ENCODE measurements at places on chromosomes 5 and 9.

- no peak overlapping the region for H3K4me3 ChIP-seq
- no peak for DNase-seq
- no peaks in the 10 kb centered on the region for H3K4me1 ChIP-seq
- H3K36me3 ChIP-seq, result no peaks in the 10 kb centered on the region
- H3K27ac ChIP-seq, result no peak overlapping the region
Measured at GRCh38 chr9:121154782-121155181, 46.9 kb downstream of the RAB14 start.

DNA sequence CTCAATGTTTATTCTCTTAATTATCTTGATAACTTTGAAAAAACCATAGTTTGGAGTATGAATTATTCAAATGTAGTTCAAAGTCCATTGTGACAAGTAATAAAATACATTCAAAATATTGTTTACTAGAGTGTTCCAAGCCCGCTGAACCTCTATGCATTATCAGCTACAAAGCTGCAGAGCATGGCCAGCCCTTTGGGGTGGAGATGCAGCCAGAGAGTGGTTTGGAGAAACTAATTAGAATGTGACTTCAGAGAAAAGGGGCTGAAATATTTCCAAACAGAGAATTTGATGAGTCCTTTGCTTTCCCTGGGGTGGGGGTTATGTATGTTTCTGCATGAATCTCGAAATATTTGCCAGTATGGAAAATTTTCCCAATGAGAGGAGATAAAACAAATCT, 211.3 kb downstream of the NTRK2 start:
- H3K27me3 ChIP-seq, result no peaks in the 10 kb centered on the region
- no peak overlapping the region for H3K27ac ChIP-seq
- H3K4me3 ChIP-seq, result no peak overlapping the region
- DNase-seq, result no peak

GRCh38 chr5:131942016-131942415, 3.4 kb downstream of the MEIKIN start:
- H3K4me1 ChIP-seq, result no peaks in the 10 kb centered on the region
- no peak for DNase-seq
- no peak overlapping the region for H3K27ac ChIP-seq
- no peak overlapping the region for H3K4me3 ChIP-seq

DNA sequence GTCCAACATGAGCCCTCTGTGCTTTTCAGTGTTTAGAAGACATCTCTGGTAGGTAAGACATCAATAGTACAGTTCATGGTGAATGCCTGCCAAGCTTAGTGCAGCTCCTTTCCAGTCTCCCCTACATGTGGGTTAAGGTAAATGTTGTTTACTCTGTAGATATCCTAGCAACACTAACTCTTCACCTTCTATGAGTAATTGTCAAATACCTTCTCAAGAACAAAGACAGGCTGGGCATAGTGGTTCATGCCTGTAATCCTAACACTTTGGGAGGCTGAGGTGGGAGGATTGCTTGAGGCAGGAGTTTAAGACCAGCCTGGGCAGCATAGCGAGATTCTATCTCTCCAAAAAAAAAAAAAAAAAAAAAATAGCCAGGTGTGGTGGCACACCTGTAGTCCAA, 18.7 kb upstream of the RASGRF2 start:
- no peaks in the 10 kb centered on the region for H3K4me1 ChIP-seq
- H3K27me3 ChIP-seq, result no peaks in the 10 kb centered on the region
- DNase-seq, result no peak
- H3K27ac ChIP-seq, result no peak overlapping the region
- no peaks in the 10 kb centered on the region for H3K36me3 ChIP-seq

DNA sequence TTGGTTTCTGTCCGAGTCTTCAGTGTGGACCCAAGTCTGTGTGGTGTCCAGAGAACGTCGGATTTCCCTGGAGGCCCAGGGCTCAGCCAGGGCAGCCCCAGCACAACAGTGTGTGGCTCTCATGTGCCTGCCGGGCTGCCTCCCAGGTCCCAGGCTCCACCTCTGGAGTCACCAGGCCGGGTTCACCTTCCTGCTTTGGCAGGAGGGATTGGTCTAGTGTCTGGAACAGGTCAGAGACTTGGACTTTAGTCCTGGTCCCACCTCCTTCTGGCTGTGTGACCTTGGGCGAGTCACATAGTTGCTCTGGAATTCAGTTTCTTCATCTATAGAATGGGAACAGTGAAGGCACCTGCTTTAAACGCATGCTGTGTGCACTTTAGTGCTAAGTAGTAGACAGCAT, 3.2 kb downstream of the DOLPP1 start:
- peaks cover 9% of the 10 kb centered on the region for H3K4me1 ChIP-seq
- peaks cover 2% of the 10 kb centered on the region for H3K36me3 ChIP-seq
- no peak for DNase-seq
- H3K4me3 ChIP-seq, result no peak overlapping the region
- no peaks in the 10 kb centered on the region for H3K27me3 ChIP-seq
- no peak overlapping the region for H3K27ac ChIP-seq

GRCh38 chr9:76616780-76617179, 147.5 kb upstream of the PCA3 start:
- no peaks in the 10 kb centered on the region for H3K36me3 ChIP-seq
- H3K4me3 ChIP-seq, result no peak overlapping the region
- no peak overlapping the region for H3K27ac ChIP-seq
- DNase-seq, result no peak
- no peaks in the 10 kb centered on the region for H3K27me3 ChIP-seq

DNA sequence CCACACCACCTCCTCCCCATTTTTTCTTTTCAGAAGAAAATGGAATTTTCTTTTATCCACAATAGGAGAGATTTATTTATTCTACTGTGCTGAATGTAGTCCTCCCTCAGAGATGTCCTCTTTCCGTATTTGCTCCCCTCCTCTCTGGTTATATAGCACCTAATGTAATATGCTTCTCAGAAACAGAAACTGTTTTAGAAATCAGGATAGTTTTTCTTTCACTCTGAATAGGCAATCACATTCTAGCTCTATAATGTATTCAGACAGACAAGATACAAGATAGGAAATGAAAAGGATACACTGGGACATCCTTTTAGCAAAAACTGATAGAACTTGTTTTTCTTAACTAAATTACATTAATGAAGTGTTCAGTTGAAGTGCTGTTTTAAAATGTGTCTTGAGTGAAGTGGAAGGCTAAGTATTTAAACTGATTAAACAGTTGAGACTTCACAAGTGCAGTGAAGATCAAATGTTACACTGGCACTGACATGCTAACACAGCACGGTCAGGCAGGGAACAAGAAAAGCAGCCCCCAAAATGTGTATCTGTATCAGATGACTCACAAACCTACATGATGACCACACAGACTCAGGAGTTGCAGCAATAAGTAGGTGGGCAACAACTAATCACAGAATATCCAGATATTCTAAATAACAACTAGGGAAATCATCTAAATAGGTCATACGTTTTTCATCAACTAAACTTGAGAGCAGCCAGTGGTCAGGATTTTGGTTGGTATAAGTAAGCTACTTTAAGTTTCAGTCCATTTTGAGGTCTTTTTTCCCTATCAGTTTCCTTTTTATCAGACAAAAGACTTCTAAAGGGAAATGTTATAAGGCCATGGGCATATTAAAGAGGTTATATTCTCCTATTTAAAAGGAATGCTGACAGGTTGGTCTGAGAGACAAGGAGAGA, 260.4 kb downstream of the MLLT3 start:
- no peaks in the 10 kb centered on the region for H3K27me3 ChIP-seq
- no peak overlapping the region for H3K4me3 ChIP-seq
- H3K4me1 ChIP-seq, result peaks cover 4% of the 10 kb centered on the region
- no peak overlapping the region for H3K27ac ChIP-seq
- no peak for DNase-seq

- no peaks in the 10 kb centered on the region for H3K36me3 ChIP-seq
- H3K27ac ChIP-seq, result no peak overlapping the region
- no peak overlapping the region for H3K4me3 ChIP-seq
- H3K27me3 ChIP-seq, result no peaks in the 10 kb centered on the region
- H3K4me1 ChIP-seq, result no peaks in the 10 kb centered on the region
- DNase-seq, result no peak
Measured at GRCh38 chr5:143350341-143350740, 53.1 kb downstream of the NR3C1 start.

DNA sequence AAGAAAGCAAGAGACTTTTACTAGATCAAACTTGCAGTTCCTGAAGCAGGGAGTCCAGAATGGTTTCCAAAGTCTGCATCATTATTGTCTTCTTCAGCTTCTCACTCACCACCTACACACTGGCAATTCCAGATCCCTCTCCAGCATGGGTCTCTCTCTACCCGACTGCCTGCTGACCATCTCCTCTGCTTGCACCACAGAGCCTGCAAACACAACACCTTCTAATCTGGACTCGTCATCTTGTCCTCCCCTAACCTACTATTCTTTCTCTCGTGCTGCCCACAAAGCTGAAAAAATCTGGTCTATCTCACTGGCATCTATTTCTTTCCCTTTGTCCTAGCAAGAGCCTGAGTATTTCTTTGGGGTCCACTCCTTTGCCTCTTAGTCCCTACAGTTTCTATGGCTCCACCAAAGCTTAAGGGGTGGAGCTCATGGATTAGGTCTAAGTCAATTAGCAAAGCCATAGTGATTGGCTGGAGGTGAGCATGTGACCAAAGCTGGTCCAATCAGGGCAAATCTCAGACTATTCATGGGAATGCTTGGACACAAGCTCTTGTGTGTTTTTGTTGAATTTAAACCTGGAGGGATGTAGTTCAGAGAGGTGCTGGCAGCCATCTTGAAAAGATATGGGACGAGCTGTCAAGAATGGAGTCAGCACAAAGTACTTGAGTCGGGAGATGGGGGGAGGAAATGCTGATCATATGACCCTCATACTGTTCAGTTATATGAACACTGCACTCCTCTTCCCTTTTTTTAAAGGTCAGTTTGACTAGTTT, 63.5 kb downstream of the GALNT12 start:
- no peak overlapping the region for H3K4me3 ChIP-seq
- H3K36me3 ChIP-seq, result no peaks in the 10 kb centered on the region
- H3K4me1 ChIP-seq, result no peaks in the 10 kb centered on the region
- H3K27me3 ChIP-seq, result no peaks in the 10 kb centered on the region
- DNase-seq, result no peak

DNA sequence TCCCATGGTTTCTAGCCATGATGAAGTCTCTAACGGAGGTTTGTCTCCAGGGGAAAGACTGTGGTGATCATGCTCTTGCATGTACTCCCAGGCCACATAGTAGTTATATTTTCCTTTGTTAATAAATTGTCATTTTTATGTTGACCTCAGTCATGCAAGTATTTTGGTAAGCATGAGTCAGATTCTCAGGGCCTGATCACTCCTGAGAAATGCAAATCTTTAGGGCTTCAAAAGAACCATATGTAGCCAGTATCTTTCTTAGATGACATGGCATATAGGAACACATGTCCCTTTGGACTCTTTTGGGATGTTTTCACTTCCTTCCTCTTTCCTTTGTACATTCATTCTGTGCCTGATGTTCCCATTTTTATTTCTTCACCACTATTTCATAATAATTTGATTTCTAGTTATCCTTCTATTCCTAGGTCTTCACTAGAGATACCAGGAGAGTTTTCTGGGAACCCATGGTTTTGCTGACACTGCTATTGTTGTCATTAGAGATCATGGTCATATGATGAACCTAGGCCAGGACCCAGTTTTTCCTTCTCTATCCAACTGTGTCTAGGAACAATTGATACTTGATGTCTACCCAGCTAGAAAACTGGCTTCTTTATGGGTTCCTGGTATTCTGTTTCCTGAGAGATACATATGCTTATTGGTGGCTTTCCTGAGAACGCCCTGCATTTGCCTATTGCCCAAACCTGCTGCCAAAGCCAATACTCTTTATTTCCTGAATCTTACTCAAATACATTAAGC, 248.1 kb upstream of the NREP start:
- DNase-seq, result no peak
- no peaks in the 10 kb centered on the region for H3K36me3 ChIP-seq

DNA sequence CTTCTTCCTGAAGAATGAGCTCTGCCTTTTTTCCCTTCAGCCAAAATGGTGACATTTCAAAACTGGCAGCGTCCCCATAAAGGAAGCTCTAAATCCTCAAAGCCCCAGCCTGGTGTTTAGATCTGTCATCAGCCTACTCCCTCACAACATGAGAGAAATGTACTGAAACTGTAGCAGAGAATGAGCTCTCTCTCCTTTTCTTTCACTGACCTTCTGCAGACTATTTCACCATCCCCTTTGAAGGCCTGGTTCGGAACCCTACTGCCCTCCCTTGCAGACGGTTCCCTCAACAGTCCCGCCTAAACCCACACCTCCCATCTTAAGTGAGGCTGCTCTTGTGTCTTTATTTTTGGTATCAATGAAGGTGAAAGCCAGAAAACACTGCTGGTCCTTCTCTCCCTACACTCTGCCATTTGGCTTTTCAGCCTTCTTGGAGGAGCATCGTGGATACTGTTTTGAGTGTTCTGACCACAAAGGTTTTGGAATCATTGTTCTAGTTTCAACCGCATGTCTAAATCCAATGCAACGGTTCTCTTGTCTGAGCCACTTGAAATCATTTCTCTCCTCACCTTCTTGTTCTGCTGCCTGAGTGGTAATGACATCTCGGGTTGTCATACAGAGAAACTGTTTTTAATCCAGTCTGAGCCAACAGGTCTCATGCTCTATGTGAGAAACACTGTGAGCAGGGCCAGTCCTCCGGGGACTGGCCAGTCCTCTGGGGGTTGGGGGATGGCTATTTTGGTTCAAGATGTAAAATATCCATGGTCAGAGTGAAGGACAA, 39.0 kb downstream of the ITK start:
- no peaks in the 10 kb centered on the region for H3K36me3 ChIP-seq
- H3K27ac ChIP-seq, result no peak overlapping the region
- H3K4me1 ChIP-seq, result no peaks in the 10 kb centered on the region
- no peak overlapping the region for H3K4me3 ChIP-seq
- no peak for DNase-seq

- no peaks in the 10 kb centered on the region for H3K4me1 ChIP-seq
- H3K36me3 ChIP-seq, result peaks cover 31% of the 10 kb centered on the region
- H3K27me3 ChIP-seq, result no peaks in the 10 kb centered on the region
- no peak for DNase-seq
Measured at GRCh38 chr5:177434942-177435738, 8.7 kb downstream of the GRK6 start.

- no peak overlapping the region for H3K4me3 ChIP-seq
- no peak overlapping the region for H3K27ac ChIP-seq
- H3K27me3 ChIP-seq, result no peaks in the 10 kb centered on the region
- no peaks in the 10 kb centered on the region for H3K4me1 ChIP-seq
Measured at GRCh38 chr5:40037713-40038112, 612.9 kb upstream of the DAB2 start.

GRCh38 chr5:168712280-168712924, 133.2 kb upstream of the PANK3 start:
- DNase-seq, result no peak
- H3K36me3 ChIP-seq, result no peaks in the 10 kb centered on the region
- H3K4me3 ChIP-seq, result no peak overlapping the region
- no peaks in the 10 kb centered on the region for H3K4me1 ChIP-seq
- H3K27me3 ChIP-seq, result no peaks in the 10 kb centered on the region

GRCh38 chr5:178434016-178434761, 156.0 kb downstream of the COL23A1 start:
- no peak for DNase-seq
- H3K27ac ChIP-seq, result no peak overlapping the region
- H3K4me3 ChIP-seq, result no peak overlapping the region
- H3K27me3 ChIP-seq, result no peaks in the 10 kb centered on the region

- no peaks in the 10 kb centered on the region for H3K36me3 ChIP-seq
- no peaks in the 10 kb centered on the region for H3K4me1 ChIP-seq
- no peak overlapping the region for H3K27ac ChIP-seq
- no peak overlapping the region for H3K4me3 ChIP-seq
Measured at GRCh38 chr5:172505845-172506244, 51.5 kb upstream of the SH3PXD2B start.

- no peak overlapping the region for H3K27ac ChIP-seq
- no peaks in the 10 kb centered on the region for H3K27me3 ChIP-seq
Measured at GRCh38 chr9:31210978-31211570, 1173.4 kb upstream of the ACO1 start.

All from prostate gland (tissue), 2 donors.